ENCODE measurements at places on chromosomes 2 and 18.
A peak's percentile ranks its signal among the peaks of the same experiment; 100 is the strongest.

- DNase-seq: no peak
Observed at GRCh38 chr2:204042401-204042800, 105.8 kb downstream of the ICOS start.

- no peak for DNase-seq
Observed at GRCh38 chr18:48488388-48488850, 50.4 kb upstream of the CTIF start.

GRCh38 chr2:171523088-171524017 is 1.1 kb downstream of the CYBRD1 start:
- DNase-seq: peak; percentile 83

DNA sequence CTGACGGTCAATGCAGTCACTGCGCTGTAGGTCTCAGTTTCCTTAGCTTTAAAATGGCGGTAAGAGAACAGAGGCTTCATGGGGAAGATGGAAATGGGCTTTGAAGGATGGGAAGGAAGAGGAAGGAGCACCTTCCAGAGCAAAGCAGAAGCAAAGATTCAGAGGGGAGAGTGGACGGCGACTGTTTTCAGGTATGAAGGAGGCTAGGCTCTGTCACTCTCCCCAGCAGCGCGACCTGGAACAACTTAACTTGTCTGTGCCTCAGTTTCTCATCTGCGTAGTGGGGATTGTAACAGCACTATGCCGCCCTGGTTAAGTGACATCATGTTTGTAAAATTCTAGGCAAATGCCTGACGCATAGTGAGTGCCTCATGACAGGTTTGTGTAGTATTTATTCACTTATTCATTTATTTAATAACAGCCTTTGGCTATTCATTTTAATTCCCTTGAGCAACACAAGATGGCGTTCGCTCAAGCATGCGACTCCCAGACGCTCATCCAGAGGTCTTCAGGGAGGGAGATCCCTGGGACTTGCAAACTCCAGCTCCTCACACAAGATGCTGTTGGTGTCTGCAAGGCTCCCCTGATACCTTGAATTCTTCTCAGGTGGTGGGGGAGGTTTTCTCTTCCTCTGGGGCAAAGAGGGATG is 336.3 kb downstream of the DYSF start:
- no peak for DNase-seq

DNA sequence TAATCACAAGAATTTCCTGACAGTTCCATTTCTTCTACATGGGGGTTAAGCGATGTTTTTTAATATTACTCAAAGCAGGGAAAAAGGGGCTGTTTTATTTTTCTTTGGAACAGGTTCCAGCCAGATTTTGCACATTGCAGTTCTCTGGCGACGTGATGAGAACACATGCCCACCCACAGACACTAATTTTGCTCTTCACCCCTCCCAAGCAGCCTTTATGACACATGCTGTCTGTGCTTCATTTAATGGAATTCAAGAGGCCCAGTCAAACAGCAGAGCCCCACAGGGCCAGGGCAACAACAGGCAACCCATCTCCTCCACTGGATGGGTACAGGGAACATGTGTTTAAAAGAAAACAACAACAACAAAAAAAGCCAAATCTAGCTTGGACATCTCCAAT is 70.8 kb downstream of the SPRED2 start:
- DNase-seq: no peak

DNA sequence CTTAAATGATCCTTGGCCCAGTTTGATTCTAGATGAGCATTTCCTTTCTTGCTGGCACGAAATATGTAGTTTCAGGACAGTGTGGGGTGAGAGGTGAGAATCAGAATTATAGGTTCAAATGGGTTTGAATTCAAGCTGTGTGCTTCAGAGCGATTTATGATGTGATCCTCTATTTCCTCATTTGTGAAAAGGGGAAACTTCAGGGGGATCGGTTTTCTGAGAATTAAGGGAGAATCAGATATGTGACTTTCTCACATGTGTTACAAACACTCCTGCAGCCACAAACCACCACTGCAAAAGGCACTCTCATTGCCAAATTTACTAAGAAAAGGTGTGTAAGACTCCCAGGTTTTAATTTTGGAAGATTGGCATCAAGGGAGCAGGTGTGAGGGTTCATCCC is 24.4 kb downstream of the HK2 start:
- DNase-seq: no peak

DNA sequence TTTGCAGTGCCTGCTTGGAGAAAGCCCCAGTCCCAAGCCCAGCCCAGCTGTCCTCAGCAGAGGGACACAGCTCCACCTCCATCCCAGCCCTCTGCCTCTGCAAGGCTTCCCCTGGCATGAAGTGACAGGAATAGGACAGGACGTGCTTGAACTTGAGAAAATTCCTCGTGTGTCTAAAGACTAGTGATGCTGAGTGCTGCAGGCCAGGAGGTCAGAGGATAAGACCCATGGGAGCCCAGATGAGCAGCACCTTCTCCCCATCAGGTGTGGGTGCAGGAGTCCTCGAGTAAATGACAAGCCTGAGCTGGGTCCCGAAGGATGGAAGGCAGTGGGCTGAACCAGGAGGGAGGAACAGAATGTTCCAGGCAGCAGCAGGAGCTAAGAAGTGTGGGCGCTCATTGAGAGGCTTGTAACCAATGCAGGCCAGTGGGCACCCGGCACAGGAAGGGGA is 67.8 kb upstream of the UXS1 start:
- DNase-seq: no peak

GRCh38 chr2:236892721-236893120 is 193.0 kb upstream of the COPS8 start:
- no peak for DNase-seq

DNA sequence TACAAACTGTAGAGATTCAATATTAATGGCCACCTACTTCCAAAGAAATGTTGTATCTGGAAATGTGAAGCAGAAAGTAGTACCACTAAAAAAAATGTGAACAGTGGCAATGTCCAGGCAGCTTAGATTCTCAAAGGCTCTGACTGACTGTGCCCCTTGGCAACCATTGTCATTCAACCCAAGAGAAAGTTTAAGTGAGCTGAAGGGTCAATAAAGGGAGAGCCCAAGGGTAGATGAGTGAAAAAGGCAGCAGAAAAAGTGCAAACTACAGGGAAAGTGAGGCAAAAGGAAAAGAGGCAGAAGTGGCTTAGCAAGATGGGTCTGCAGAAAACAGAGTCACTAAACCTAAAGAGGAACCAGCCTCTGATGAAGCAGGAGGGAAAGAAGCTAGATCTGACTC is 802.9 kb downstream of the CPS1 start:
- no peak for DNase-seq

DNA sequence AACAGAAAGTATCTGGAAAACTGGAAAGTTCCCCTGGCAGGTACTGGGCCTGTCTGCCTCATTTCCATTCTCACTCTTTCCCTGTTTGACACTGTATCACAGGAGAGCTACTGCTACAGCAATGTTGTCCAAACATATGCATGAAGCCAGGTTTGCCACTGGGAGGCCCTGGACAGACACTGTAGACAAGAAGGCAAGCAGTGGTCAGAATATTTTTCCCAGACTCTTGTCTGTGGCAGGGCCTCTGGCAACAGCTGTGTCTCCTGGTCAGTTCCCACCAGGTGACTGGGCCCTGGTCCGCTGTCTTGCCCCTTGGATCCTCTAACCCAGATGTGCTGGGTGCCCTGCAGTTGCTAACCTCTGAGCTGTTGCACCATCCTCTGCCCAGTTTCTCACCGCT is 178.9 kb upstream of the FANCL start:
- DNase-seq: no peak

GRCh38 chr2:143545949-143546255 is 416.7 kb downstream of the ARHGAP15 start:
- DNase-seq: no peak

DNA sequence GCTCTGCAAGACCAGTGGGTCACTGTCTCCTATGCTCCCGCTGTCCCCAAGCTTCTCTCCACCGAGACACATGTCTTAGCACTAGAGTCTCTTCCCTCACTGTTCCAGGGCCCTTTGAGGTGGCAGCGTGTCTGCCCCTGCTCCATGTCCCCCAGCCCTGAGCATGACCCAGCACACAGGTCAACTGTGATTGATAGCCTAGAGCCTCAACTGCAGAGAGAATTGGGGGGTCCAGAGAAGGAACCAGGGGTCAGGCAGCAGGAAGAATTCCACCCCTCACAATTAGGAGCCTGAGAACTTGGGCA is 54.6 kb upstream of the ODC1 start:
- no peak for DNase-seq

- DNase-seq: no peak
Observed at GRCh38 chr2:84126084-84126483, 333.0 kb downstream of the SUCLG1 start.

DNA sequence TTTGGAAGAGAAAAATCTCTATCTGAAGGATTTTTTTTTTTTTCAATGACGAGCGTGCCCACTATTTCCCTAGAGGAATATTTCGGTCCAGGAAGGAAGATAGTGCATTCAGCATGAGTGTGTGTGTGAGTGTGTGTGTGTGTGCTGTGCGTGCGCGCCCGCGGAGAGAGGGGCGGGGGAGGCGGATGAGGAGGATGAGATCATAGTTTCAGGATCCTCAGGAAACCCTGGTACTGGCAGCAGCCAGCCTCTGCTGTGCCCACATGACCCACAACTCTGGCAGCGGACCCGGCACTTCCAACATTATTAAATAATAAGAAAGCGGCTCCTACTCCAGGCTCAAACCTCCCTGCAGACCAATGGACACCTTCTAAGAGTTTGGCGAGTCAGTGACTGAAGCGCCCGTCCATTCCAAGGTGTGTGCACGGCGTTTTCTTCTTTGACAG is 217.0 kb upstream of the DTNA start:
- DNase-seq: peak; percentile 49

DNA sequence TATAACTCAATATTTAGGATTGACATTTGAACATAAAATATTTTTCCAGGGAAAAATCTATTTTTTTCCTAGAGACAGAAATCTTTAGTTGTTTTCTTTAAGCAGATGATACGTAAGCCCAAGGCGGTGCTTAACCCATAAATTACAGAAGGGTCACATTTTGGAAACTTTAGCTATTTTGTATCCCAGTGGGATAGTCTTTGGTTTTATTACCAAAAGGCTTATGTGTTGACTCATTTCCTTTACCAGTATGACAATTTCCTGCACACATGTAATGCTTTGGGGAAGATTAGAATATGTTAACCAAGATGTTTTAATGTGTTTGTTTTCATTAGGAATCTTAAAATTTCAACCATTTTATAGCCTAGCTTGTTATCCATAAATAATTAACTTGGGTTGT is 24.8 kb downstream of the DYNC1I2 start:
- DNase-seq: no peak

DNA sequence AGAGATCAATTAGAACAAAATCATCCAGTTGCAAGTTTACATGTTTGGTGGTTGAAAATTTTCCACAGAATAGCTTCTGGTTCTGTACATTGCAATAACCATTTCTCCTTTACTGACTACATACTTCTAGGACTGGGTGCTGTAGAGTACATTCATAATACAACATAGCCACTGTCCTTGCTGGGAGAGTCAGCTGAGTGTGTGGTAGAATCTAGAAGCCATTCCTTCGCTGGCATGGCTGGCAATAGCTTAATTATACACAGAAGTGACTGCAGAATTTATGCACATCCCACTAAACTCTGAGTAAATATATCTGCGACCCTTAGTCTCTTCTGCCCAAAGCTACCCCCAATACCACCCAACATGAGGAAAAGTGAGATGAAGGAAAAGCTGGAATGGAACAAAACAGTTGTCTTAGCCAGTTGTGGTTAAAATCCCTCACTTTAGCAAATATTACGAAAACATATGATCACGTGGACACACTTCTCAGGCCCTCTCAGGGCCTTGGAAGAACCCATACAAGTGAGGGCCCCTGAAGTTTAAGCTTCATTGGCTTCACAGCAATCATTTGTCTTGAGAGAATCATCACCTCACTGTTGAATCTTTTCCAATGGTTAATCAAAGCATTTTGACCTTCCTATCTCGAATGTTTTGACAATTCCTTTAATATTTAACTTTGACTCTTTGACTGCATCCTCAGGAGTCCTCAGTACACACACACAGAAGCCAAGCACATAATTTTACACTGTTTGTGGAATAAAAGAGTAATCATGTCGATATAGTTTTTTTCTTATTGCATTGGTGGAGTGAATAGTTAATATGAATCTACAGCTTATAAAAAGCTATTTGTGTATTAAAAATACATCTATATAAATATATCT is 225.1 kb downstream of the ZNF385B start:
- DNase-seq: no peak

DNA sequence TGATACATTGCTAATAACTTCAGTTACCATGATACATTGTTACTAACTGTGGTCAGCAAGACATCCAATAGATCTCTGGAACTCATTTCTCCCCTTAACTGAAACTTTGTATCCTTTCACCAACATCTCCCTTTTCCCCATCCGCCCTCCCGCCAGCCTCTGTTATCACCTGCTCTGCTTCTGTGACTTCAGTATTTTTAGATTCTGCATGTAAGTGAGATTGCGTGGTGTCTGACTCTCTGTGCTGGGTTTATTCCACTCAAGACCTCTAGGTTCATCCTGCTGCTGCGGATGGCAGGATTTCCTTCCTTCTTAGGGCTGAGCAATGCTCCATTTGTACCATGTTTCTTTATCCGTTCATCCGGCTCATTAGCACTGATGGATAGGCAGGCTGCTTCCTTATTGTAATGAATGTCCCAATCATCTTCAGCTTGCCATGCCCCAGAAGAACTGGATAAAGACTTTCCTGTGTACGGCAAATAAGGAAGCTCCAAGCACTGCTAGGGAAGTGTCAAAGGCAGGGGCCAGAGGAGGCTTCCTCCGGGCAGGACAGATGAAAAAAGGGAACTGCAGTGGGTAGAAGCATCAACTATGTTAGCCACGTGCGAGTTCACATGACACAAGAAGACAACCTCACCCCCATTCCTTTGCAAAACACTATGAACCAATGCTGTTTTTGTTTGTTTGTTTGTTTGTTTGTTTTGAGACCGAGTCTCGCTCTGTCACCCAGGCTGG is 113.4 kb downstream of the EIPR1 start:
- no peak for DNase-seq

GRCh38 chr2:4915357-4915756 is 776.8 kb upstream of the SOX11 start:
- no peak for DNase-seq

DNA sequence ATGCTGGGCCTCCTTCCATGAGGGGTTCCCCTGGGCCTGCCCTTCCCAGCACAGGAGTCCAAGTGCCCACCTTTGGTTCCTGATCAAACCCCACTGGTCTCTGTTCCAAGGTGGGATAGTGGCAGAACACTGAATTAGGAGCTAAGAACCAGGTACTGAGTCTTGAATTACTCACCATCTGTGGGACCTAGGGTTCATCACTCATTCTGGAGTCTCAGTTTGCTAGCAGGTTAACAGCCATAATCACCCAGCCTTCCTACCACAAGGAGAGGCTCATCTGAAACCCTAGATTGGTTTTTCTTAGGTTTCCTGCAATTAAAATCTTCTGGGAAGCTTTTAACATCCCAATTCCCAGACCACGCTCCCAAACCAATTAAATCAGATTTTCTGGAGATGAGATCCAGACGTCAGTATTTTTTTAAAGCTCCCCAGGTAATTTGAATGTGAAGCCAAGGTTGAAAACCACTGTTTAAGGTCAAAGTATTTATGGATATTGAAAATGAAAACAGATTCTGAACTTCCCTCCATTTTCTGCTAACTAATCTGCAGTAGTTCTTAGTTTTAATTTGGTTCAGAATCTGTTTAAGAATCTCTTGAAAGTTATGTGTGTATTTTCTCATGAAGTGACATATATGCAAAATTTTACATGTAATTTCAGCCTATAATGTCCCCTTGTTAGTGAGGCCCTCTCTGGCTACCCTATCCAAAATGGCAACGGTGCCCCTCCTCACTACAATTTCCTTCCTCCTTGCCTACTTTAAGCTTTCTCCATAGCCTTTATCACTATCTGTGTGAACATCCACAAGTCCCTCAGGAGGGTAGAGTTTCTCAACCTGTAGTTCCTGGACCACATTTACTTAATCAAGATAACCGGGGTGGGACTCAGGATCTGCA is 166.5 kb upstream of the CXCR4 start:
- DNase-seq: no peak

GRCh38 chr2:81355436-81355835 is 1050.9 kb upstream of the LRRTM1 start:
- DNase-seq: no peak
